Amniotic epithelial cell (primary cell): ENCODE measurements at places on chromosomes 2 and 18.
A peak's percentile ranks its signal among the peaks of the same experiment; 100 is the strongest.

- DNase-seq: peak; percentile 41
Observed at GRCh38 chr2:47029737-47030524, 114.3 kb upstream of the MCFD2 start.

DNA sequence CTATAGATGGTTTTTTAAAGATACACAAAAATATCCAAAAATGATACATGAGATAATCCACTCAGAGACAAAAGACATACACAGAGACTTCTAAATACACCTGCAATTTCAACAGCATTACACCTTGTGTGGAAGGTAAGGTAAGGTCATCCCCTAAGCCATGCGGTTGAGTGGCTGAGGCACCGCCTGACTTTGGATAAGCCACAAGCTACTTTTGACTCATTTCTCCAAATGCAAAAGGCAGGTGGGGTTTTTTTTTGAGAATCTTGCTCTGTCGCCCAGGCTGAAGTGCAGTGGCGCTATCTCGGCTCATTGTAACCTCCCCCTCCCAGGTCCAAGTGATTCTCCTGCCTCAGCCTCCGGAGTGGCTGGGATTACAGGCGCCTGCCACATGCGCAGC lies 13.1 kb downstream of the AP1S3 start:
- no peak for DNase-seq

- no peak for DNase-seq
Observed at GRCh38 chr2:231415029-231415428, 19.5 kb downstream of the B3GNT7 start.

DNA sequence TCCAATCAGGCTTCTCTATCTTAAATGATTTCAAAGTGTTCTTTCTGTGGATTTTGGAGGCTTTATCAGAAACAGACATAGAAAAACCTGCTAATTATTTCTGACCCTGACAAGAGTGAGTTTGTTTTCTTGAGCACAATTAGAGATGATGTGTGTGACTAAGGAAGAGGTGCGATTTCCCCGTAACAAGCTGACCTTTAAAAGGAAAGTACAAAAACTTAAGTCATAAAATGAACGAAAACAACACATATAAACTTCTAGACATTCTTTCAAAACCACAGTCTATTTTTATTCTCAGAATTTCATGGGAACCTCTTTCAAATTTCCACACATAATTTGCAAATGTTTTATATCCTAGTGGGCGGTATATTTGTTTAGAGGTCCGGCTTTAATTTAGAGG lies 604.8 kb downstream of the CPS1 start:
- DNase-seq: peak; percentile 39

DNA sequence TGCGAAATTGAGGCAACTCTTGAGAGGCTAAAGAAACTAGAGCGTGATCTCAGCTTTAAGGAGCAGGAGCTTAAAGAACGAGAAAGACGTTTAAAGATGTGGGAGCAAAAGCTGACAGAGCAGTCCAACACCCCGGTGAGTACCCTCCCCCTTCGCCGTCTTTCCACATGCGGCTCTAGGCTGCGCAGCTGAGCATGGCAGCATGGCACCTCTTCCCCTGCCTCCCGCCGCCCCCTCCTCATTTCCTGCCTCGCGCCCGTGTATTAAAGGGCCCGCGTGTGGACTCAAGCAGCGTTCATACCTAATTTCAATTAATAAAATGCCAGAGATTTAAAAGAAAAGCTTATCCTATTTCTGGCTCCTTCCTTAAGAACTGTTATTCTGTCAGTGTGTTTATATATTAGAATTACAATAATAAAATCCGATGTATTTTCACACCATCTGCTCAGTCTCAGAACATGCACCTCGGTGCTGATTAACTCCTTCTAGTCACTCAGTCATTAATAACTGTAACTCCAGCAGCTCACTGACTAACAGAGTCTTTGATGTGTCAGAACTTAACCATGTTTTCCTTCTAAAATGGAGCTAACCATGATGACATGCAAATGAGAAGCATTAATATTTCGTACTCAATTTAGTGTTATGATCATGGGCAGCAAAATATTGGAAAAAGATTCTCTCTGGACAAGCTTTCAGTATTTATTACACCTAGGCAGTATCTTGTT lies 137.4 kb upstream of the CDCA7 start:
- peak; percentile 36 for DNase-seq
